ENCODE measurements at places on chromosomes 16 and 17.

GRCh38 chr17:230395-230770, 48.9 kb upstream of the DOC2B start:
- no peak overlapping the region for H3K27ac ChIP-seq
- DNase-seq: no peak
- peaks cover 20% of the 10 kb centered on the region for H3K4me1 ChIP-seq
- H3K27me3 ChIP-seq: no peaks in the 10 kb centered on the region

DNA sequence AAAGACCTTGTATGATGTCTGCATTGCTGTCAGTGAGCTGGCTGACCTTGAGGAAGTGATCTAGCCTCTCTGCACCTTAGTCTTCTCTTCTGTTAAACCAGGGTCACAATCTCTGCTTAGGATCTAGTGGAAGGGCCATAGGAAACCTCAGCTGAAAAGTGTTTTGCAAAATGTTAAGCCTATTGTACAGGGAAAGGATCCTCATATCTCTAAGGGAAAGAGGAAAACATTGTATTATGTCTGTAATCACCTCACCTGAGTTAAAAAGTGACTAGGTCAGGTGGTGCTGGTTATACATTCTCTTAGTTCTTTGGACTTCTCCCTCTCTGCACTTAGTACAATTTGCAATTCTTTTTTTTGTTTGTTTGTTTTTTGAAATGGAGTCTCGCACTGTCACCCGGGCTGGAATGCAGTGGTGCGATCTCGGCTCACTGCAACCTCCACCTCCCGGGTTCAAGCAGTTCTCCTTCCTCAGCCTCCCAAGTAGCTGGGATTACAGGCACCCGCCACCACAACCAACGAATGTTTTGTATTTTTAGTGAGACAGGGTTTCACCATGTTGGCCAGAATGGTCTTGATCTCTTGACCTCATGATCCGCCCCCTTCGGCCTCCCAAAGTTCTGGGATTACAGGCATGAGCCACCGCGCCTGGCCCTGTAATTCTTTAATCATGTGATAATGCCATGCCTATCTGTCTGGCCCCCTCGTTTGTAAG, 2.0 kb upstream of the SEPHS2 start:
- peaks cover 28% of the 10 kb centered on the region for H3K27me3 ChIP-seq
- H3K4me3 ChIP-seq: no peak overlapping the region
- peaks cover 22% of the 10 kb centered on the region for H3K4me1 ChIP-seq
- DNase-seq: no peak
- no peak overlapping the region for H3K27ac ChIP-seq

DNA sequence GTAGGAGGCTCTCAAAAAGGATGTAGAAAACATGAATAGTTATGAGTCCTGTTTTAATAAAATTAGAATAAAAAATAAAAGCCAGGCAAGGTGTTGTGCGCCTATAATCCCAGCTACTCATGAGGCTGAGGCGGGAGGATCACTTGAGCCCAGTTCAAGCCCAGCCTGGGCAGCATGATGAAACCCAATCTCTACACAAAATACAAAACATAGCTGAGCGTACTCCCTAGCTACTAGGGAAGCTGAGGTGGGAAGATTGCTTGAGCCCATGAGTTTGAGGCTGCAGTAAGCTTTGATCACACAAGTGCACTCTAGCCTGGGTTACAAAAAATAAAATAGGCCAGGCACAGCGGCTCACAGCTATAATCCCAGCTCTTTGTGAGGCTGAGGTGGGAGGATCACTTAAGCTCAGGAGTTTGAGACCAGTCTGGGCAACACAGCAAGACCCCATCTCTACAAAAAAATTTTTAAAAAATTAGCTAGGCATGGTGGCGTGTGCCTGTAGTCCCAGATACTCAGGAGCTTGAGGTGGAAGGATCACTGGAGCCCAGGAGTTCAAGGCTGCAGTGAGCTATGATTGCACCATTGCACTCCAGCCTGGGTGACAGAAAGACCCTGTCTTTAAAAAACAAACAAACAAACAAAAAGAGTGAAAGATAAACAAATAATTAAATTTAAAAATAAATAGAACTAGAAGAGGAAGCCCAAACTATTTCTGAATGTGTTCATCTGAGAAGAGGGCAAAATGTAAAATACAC, 17.2 kb upstream of the PRM1 start:
- H3K27me3 ChIP-seq: no peaks in the 10 kb centered on the region
- DNase-seq: no peak
- no peak overlapping the region for H3K27ac ChIP-seq
- H3K36me3 ChIP-seq: no peaks in the 10 kb centered on the region
- no peak overlapping the region for H3K4me3 ChIP-seq

- H3K4me1 ChIP-seq: peaks cover 72% of the 10 kb centered on the region
- no peaks in the 10 kb centered on the region for H3K27me3 ChIP-seq
- no peak overlapping the region for H3K4me3 ChIP-seq
- DNase-seq: no peak
Observed at GRCh38 chr16:53084746-53085334, 30.0 kb downstream of the CHD9 start.

GRCh38 chr16:57600048-57600835, 28.2 kb upstream of the ADGRG1 start:
- H3K4me3 ChIP-seq: no peak overlapping the region
- peaks cover 3% of the 10 kb centered on the region for H3K36me3 ChIP-seq
- H3K27ac ChIP-seq: no peak overlapping the region
- H3K27me3 ChIP-seq: peaks cover 7% of the 10 kb centered on the region
- peak; percentile 84 for DNase-seq
- H3K4me1 ChIP-seq: no peaks in the 10 kb centered on the region

GRCh38 chr17:17079761-17080160, 37.5 kb downstream of the MPRIP start:
- no peak for DNase-seq
- no peaks in the 10 kb centered on the region for H3K27me3 ChIP-seq
- peaks cover 15% of the 10 kb centered on the region for H3K36me3 ChIP-seq
- peak overlapping the region; percentile 86 for H3K27ac ChIP-seq

DNA sequence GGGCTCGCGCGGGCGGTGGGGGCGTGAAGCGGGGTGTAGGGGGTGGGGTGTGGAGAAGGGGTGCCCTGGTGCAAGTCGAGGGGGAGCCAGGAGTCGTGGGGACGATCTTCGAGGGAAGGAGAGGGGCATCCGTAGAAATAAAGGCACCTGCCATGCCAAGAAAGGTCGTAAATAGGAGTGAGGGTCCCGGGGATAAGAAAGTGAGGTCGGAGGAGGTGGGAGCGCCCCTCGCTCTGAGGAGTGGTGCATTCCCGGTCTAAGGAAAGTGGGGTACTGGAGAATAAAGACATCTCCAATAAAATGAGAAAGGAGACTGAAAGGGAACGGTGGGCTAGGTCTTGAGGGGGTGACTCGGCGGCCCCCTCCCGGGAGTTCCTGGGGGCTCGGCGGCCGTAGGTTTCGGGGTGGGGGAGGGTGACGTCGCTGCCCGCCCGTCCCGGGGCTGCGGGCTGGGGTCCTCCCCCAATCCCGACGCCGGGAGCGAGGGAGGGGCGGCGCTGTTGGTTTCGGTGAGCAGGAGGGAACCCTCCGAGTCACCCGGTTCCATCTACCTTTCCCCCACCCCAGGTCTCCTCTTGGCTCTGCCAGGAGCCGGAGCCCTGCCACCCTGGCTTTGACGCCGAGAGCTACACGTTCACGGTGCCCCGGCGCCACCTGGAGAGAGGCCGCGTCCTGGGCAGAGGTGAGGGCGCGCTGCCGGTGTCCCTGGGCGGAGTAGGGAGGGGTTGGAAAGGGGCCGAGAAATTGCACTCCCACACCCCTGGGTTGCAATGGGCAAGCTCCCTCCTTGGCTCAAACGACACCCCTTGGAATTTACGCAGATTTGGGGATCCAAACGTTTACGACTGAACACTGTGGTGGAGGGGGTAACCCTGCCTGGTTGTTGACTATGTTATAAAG, 888 bp downstream of the CDH1 start:
- H3K4me3 ChIP-seq: peak overlapping the region; percentile 99
- H3K36me3 ChIP-seq: peaks cover 19% of the 10 kb centered on the region
- peaks cover 56% of the 10 kb centered on the region for H3K4me1 ChIP-seq

DNA sequence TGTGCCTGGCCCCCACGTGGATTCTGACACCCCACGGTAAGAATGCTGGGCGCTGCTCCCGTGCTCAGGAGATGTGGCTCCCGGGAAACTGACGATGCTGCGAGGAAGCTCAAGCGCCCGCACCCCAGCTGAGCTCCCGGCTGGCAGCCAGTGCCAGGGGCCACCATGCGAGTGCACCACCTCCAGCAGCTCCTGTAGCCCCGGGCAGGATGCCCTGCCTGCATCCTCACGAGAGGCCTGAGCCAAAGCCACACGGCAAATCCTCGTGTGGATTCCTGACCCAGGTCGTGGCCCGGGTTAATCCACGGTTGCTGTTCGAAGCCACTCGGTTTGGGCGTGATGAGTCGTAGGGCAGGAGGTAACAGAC, 11.6 kb upstream of the DPEP1 start:
- peaks cover 13% of the 10 kb centered on the region for H3K4me1 ChIP-seq
- H3K36me3 ChIP-seq: no peaks in the 10 kb centered on the region
- no peak overlapping the region for H3K27ac ChIP-seq
- no peak overlapping the region for H3K4me3 ChIP-seq

DNA sequence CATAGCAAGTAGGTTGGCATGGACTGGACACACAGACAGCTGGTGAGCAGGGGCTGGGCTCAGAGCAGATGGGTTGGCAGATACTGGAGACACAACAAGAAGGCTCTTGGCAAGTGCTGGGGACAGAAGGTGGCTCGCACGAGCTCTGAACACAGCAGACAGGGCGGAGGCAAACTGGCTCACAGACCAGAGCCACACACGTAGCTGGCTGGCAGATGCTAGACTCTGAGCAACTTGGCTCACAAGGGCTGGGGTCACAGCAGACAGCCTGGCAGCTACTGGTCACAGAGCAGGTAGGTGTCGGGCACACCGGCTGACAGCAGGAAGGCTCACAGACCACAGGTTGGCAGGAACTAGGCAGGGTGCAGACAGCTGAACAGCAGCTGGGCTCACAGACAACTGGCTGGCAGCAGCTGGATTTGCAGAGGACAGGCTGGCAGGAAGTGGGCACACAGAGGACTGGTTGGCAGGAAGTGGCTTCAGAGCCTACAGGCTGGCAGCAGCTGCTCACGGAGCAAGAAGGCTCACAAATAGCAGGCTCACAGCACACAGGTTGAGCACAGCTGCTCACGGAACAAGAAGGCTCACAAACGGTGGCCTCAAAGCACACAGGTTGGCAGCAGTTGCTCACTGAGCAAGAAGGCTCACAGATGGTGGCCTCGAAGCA, 725 bp downstream of the KRTAP16-1 start:
- H3K36me3 ChIP-seq: no peaks in the 10 kb centered on the region
- no peak for DNase-seq
- no peak overlapping the region for H3K27ac ChIP-seq
- no peaks in the 10 kb centered on the region for H3K27me3 ChIP-seq
- H3K4me1 ChIP-seq: no peaks in the 10 kb centered on the region

GRCh38 chr16:21097151-21097550, 53.5 kb downstream of the DNAH3 start:
- no peak overlapping the region for H3K4me3 ChIP-seq
- H3K36me3 ChIP-seq: no peaks in the 10 kb centered on the region
- no peaks in the 10 kb centered on the region for H3K27me3 ChIP-seq
- H3K4me1 ChIP-seq: peaks cover 2% of the 10 kb centered on the region

DNA sequence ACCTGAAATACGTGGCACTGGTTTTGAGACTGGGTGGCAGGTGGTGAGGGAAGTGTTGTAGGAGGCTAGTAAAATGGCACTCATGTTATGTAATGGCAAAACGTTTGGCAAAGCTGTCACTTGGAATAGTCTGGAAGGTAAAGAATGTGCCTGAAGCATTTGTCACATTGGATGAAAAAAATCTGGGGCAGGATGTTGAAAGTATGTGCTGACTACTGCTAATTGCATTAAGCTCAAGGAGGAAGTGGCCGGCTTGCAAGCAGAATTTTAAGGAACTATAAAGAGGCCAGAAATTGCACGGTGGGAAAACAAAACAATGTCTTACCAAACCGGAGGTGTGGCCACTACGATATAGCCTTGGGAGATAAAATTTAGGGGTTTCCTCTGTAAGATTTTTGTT, 26.6 kb upstream of the NLRP1 start:
- no peak overlapping the region for H3K4me3 ChIP-seq
- no peaks in the 10 kb centered on the region for H3K4me1 ChIP-seq
- no peak for DNase-seq
- H3K36me3 ChIP-seq: no peaks in the 10 kb centered on the region
- H3K27me3 ChIP-seq: no peaks in the 10 kb centered on the region

GRCh38 chr16:11053916-11054460, 109.6 kb downstream of the CLEC16A start:
- no peak for DNase-seq
- no peaks in the 10 kb centered on the region for H3K36me3 ChIP-seq
- no peaks in the 10 kb centered on the region for H3K27me3 ChIP-seq
- H3K4me3 ChIP-seq: no peak overlapping the region

DNA sequence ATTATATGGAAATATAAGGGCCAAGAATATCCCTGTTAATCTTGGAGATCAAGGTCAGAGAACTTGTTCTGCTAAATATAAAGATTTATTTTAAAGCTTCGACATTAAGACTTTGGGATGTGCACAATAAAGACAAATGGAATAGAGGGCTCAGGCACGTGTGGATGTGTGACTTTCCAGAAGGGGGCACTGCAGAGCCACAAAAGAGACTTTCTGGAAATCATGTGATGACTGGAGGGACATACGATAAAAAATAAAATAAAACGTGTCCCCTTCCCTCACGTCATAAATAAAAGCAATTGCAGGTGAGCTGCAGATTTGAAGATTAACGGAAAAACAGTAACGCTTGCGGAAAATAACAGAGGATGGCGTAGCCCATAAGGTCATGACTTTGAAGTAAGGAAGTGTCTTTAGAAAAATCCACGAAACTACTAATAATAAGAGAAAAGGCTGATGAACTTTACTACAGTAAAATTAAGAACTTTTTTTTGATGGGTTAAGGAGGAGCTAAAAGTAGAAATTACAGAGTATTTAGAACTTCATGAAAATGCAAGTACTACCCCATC, 9.4 kb upstream of the ENGASE start:
- H3K4me3 ChIP-seq: no peak overlapping the region
- H3K27me3 ChIP-seq: no peaks in the 10 kb centered on the region
- H3K36me3 ChIP-seq: no peaks in the 10 kb centered on the region
- H3K4me1 ChIP-seq: no peaks in the 10 kb centered on the region
- H3K27ac ChIP-seq: no peak overlapping the region

GRCh38 chr16:65392806-65393565, 271.1 kb upstream of the CDH11 start:
- H3K4me1 ChIP-seq: peaks cover 3% of the 10 kb centered on the region
- H3K27me3 ChIP-seq: no peaks in the 10 kb centered on the region
- no peak overlapping the region for H3K27ac ChIP-seq
- H3K4me3 ChIP-seq: no peak overlapping the region

DNA sequence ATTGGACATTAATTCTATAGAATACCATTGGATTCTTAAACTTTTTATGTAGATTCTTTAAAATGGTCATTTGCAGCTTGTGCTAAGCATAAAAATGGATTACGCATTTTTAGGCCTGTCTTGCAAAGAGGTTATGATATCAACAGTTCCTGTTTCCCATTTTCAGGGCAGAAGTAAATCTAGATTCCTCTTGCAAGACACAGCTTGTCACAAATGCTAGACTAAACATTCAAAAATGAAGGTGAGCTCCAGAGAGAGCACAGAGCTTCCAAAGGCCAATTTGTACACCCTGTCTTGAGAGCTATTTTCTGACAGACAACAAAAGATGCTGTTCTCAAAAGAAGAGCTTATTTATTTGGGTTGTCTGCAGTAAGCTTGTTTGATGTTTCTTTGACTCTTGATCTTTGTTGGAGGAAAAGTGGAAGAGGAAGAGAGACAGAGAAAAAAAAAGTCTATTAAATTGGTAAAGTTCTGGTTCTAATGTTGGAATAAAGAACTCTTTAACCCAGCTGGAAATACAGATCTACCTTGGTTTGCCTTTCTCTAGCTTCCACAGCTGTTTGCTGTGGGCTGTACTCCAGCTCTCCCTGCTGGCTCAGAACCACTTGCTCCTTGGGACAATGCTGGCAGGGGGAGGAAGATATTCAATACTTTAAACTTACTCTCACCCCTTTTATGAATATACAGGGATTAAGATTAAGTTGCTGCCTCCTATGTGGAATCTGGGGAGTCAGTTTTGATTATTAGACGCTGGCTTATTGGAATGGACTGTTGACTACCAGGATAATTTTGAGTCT, 651.8 kb downstream of the CDH11 start:
- H3K4me1 ChIP-seq: no peaks in the 10 kb centered on the region
- no peak overlapping the region for H3K4me3 ChIP-seq
- H3K27ac ChIP-seq: no peak overlapping the region
